MG63 (cell line): ENCODE measurements at places on chromosomes 11 and 22. TPM values are rescaled to one million over a fixed set of nuclear protein-coding genes. Genes with fewer than 3 reads are reported as not detected.

Gene RIC3
- not detected in 2 replicates for total RNA-seq

Gene MRGPRX3
- total RNA-seq, result not detected in 2 replicates

Gene PIH1D2
- 4.9 and 14.6 TPM in 2 replicates for total RNA-seq

Gene FXYD6
- not detected in 2 replicates for total RNA-seq

Gene NAALAD2
- not detected in 2 replicates for total RNA-seq

Gene GAB4
- total RNA-seq, result not detected in 2 replicates

Gene ARHGAP42
- total RNA-seq, result 1.4 and 2.0 TPM in 2 replicates

Gene RIMBP3B
- 0.03 and 1.3 TPM in 2 replicates for total RNA-seq

Gene MLC1
- not detected in 2 replicates for total RNA-seq

Gene PGA5
- total RNA-seq, result not detected in 2 replicates

Gene SUSD2
- total RNA-seq, result 0.20 TPM in 1 of 2 replicates, not detected in the other

Gene OR8J3
- total RNA-seq, result not detected in 2 replicates

Gene CCDC89
- not detected in 2 replicates for total RNA-seq

Gene OR51B2
- total RNA-seq, result not detected in 2 replicates

Gene OR5T3
- total RNA-seq, result not detected in 2 replicates

Gene UBE2L6
- total RNA-seq, result 14.7 and 17.2 TPM in 2 replicates

Gene APOA4
- total RNA-seq, result not detected in 2 replicates

Gene BCO2
- total RNA-seq, result 0.54 and 1.1 TPM in 2 replicates

Gene OR10A2
- not detected in 2 replicates for total RNA-seq

Gene SMC1B
- total RNA-seq, result not detected in 2 replicates

Gene ASPHD2
- 1.8 and 3.4 TPM in 2 replicates for total RNA-seq

Gene KLHDC7B
- not detected in 2 replicates for total RNA-seq

Gene GRM5
- not detected in 2 replicates for total RNA-seq

Gene CNGA4
- total RNA-seq, result not detected in 2 replicates

Gene POU2AF2
- total RNA-seq, result not detected in 2 replicates

Gene OR2D3
- not detected in 2 replicates for total RNA-seq

Gene MORC2
- total RNA-seq, result 18.9 and 32.4 TPM in 2 replicates

Gene UPK3A
- not detected in 2 replicates for total RNA-seq

Gene KREMEN1
- total RNA-seq, result 2.4 and 6.1 TPM in 2 replicates

Gene SPA17
- 19.0 and 32.4 TPM in 2 replicates for total RNA-seq

Gene RIMBP3C
- 0.30 and 0.49 TPM in 2 replicates for total RNA-seq

Gene C22orf31
- not detected in 2 replicates for total RNA-seq

Gene ABCG4
- total RNA-seq, result not detected in 2 replicates

Gene SLC5A4
- total RNA-seq, result not detected in 2 replicates

Gene KRTAP5-11
- total RNA-seq, result not detected in 2 replicates

Gene OR52I2
- total RNA-seq, result not detected in 2 replicates

Gene OR5P2
- not detected in 2 replicates for total RNA-seq

Gene APOL5
- not detected in 2 replicates for total RNA-seq

Gene DTX4
- total RNA-seq, result 18.8 and 22.7 TPM in 2 replicates

Gene NAALADL1
- total RNA-seq, result not detected in 2 replicates

Gene SCGB1C1
- total RNA-seq, result not detected in 2 replicates

Gene HSPB2
- 3.8 TPM in 1 of 2 replicates, not detected in the other for total RNA-seq

Gene P2RX3
- total RNA-seq, result not detected in 2 replicates

Gene FLRT1
- 0.25 TPM in 1 of 2 replicates, not detected in the other for total RNA-seq

Gene CDC42BPG
- 0.07 and 0.36 TPM in 2 replicates for total RNA-seq
